ENCODE measurements at places on chromosomes 3 and 15.

DNA sequence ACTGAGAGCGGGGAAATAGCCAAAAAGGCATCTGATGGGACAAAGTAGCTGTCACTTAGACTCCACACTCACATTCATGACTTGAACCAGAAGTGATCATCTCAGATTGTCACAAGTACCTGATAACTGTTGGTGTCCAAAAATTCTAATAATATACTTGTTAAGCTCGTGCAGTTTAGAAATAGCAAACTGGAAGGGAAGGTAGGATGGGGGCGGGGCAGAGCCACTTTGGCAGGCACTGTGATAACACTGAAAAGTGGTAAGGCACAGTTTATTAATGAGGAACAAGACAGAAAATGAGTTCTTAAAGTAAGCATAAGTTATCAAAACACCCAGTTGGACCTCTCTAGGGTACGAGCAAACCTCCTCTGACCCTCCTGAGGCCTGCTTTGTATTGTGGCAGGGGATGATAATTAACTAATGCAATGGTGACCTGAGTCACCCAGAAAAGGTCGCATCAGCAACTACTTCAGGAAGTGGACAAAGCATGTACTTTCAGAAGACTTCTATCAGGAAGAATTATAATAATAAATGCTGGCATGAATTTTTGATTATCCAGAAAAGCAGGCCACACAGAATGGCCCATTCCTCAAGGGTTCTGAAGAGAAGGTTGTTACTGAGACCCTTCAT, 54.4 kb downstream of the ADCY5 start:
- DNase-seq = no peak

- no peak for DNase-seq
Observed at GRCh38 chr15:77027697-77028450, 32.9 kb downstream of the PSTPIP1 start.

- DNase-seq = no peak
Observed at GRCh38 chr15:29132735-29133181, 136.9 kb downstream of the NSMCE3 start.

DNA sequence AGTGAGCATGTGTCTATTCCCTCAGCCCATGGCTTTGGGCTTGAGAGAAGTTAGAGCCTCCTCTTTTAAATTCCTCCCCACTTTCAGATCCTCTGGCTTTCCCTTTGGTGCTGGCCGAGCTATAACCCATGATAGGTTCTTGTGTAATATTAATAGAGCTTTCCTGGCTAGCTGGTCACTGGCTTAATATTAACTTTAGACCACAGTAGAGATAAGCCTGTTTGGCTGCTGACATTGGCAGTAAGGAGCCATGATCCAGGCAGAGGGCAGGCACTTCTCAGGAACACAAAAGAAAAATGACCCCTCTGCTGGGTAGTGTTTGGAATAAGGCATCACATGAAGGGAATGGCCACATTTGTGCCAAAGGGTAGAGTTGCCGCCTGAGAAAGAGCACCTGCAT, 65.4 kb upstream of the UMPS start:
- DNase-seq = no peak

- no peak for DNase-seq
Observed at GRCh38 chr15:64775551-64776401, at the start of gene RBPMS2. Gene RBPMS2 (minus strand): TSS chr15:64775589. CDS start chr15:64775319, 270 bp downstream.

DNA sequence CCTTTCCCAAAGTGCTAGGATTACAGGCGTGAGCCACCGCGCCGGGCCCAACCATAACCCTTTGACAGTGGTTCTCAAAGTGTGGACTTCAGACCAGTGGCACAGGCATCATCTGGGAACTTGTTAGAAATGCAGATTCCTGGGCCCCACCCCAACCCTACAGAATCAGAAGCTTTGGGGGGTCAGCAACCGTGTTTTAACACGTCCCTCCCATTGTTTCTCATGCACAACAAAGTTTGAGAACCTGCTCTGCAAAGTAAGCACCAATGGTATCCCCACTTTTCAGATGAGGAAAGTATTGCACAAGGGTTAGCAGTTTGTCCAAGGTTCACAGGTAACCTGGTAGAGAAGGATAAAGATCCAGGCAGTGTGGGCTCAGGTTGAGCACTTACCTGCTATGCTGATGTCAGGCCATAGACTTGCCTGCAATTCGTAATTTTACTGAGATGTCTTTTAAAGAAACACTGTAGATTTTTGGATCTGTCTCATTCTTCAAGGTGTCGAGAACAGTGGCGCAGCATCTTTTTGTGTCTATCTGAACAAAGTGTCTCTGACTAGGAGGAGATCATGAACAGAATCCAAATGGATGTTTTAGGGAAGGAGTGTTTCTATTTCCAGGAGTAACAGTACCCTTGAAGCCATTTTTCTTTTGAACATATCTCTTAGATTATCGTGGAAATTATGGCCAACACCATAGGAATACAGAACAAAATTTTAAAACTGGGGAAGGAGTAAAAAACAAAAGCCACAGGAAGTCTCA, 2.5 kb downstream of the GXYLT2 start:
- DNase-seq = no peak

- DNase-seq = no peak
Observed at GRCh38 chr3:175977968-175978752, 1119.0 kb downstream of the NAALADL2 start.

Measured in AG09319 (cell line).